Esophagus mucosa (tissue), 1 donor: ENCODE measurements at places on chromosomes 3 and 15. TPM values are rescaled to one million over a fixed set of nuclear protein-coding genes. Genes with fewer than 3 reads are reported as not detected.

STRA6 gene
- total RNA-seq, result 1.5 TPM

ADIPOQ gene
- total RNA-seq, result 0.08 TPM

GRCh38 chr3:58184982-58185360 is 25.8 kb downstream of the DNASE1L3 start:
- ATAC-seq, result no peak

GRCh38 chr15:90013503-90013937 is 12.4 kb downstream of the ZNF710 start:
- ATAC-seq, result no peak

DNA sequence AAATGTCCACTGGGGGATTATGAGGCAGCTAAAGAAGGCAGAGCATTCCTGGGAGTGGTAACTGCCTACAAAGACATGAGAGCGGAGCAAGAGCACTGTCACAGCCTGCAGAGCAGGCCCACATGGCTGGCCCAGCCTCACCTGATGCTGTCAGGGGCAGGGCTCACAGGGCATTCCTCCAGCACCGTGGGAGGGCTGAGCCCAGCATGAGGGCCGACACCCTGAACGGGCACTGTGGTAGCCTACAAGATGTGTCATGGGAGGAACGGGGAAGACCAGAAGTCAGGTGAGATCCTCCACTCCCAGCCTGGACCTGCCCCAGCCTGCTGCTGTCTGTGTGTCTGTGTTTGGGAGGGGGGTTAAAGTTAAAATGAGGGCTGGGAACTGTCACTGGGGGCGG is 30.1 kb downstream of the CCDC12 start:
- ATAC-seq, result peak; percentile 86

GRCh38 chr3:150764566-150764965 is 1.6 kb upstream of the SIAH2 start:
- no peak for ATAC-seq

DNA sequence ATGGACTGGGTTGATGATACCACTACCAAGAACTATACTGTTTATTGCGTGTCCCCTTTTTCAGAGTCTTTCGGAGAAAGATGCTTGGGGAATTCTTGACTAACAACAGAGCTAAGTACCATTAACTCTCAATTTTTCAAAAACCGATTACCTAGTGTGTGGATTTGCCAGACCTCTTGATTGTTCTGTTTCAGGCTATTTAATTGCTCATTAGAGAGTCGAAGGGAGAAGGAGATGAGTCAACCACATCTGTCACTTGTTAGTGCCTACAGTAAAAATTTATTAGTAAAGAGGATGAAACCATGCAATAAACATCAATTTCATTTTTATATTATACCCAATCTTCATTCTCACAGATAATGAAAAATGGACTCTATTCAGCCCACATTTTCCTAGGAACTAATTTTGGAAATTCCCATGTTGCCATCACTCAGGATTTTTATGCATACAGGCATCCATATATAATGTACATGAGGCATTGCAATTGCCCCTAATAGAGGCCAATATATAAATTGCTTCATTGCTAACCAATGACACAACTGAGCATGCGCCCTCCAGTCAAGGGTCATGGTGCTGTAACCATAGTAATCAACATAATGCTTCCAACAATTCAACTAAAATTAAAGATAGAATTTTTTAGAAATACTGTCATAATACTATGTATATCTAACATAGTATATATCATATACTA is 541.7 kb downstream of the TBL1XR1 start:
- ATAC-seq, result no peak

- ATAC-seq, result no peak
Observed at GRCh38 chr3:16089521-16089920, 85.0 kb upstream of the GALNT15 start.

DNA sequence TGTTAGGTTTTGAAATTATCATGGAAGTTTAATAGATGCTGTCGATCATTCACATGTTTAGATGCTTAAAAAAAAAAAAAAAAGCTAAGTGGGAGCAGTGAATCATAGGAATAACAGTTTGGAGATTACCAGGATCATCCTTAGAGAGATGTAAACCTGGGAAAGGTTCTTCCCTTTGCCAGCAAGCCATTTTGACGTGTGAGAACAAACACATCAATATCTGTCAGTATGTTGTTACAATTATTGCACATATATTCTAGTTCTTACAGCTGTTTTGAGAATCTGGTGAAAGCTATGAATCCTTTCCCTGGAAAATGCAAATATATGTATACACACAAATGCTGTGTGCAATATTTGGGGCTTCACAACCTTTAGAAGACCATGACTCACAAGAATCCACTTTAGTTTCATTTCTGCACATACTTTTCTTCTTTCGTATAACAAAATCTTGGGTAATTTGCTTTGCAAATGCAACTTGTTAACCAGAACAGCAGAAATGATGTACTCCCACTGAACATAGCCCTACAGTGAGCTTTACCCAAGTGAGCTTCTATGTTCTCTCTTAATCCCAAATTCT is 12.0 kb downstream of the NFKBIZ start:
- ATAC-seq, result no peak
